ENCODE measurements at places on chromosomes 2 and 18.

GRCh38 chr2:84846741-84847142 is 34.1 kb downstream of the TRABD2A start:
- DNase-seq = no peak

GRCh38 chr2:44746856-44747615 is 194.5 kb upstream of the SIX3 start:
- DNase-seq = no peak

- no peak for DNase-seq
Observed at GRCh38 chr2:127528487-127528886, 2.2 kb upstream of the IWS1 start.

GRCh38 chr18:361941-362310 is 94.1 kb upstream of the THOC1 start:
- DNase-seq = no peak

DNA sequence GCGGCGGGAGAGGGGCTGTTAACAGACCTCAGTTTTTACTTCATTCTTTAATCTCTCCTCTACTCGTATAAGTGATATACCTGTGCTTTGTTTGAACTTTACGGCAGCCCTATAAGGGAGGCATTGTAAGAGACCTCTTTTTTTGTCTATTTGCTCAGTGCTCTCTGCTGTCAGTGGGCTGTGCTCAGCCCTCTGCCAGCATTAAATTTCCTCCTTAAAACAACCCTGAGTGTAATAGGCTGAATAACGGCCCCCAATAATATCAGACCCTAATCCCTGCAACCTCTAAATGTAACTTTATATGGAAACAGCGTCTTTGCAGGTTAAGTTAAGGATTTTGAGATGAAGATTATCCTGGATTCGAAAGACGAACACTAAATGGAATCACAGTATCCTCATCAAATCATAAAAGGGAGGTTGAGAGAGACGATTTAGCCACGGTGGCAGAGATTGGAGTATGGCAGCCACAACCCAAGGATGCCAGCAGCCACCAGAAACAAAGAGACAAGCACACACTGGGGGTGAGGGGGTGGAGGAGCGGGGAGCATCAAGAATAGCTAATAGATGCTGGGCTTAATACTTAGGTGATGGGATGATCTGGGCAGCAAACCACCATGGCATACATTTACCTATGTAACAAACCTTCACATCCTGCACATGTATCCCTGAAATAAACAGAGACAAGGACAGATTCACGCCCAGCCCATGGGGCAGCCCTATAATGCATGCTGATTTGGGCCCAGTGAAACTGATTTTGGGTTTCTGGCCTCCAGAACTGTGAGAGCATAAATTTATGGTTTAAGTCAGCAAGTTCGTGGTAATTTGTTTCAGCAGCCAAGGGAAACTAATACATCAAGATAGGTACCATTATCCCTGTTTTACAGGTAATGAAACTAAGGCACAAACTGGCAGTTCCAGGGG is 894 bp upstream of the FARSB start:
- DNase-seq = no peak

DNA sequence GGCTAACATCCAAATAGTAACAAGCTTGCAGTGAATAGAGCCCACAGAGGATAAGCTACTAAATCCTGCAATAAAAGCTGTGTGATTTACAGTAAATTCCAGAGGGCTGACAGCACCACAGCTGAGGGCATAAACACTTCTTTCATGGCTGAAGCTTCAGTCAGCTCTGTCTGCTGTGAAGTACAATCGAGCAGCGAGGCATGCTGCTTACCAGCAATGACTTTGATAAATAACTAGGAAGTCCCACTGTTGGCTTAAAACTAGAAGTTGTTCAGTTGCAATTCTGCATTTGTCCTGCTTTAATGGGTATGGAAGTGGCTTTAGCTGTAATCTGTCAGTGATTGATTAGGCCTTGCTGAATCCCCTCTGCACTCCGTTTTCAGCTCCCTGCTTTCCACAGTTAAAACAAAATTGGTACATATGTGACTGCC is 65.2 kb upstream of the FIGN start:
- no peak for DNase-seq

GRCh38 chr2:100321866-100322820 is at the start of gene LONRF2:
Gene LONRF2, minus strand, starts transcription at chr2:100322501. Its CDS starts 408 bp downstream, at chr2:100322093.
- DNase-seq = no peak

DNA sequence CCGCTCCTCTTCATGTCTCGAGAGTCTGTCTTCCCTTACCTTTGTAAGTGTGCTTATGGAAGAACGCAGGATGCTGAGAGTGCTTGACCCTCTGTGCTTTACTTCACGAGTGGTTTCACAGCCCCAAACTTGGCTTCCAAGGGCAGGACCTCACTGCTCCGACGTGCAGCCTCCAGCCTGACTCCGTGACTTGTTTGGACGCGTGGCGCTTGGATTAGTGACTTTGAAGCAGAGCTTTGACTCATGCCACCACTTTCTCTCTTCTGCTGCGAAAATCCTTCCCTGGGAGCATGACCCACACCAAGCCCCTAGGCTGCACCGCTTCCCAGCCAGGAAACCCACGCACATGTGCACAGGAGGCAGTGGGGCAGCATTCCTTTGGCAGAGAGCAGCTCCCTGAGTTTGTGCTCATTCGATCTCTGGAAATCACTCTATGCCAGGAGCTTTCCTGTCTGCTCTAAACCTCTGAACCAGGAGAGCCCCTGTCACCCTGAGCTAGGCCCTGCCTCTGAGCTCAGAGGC is 207.8 kb upstream of the HS6ST1 start:
- no peak for DNase-seq

GRCh38 chr2:105298017-105298416 is 31.5 kb downstream of the TGFBRAP1 start:
- DNase-seq = no peak

GRCh38 chr2:12168791-12169388 is 422.5 kb downstream of the LPIN1 start:
- no peak for DNase-seq

DNA sequence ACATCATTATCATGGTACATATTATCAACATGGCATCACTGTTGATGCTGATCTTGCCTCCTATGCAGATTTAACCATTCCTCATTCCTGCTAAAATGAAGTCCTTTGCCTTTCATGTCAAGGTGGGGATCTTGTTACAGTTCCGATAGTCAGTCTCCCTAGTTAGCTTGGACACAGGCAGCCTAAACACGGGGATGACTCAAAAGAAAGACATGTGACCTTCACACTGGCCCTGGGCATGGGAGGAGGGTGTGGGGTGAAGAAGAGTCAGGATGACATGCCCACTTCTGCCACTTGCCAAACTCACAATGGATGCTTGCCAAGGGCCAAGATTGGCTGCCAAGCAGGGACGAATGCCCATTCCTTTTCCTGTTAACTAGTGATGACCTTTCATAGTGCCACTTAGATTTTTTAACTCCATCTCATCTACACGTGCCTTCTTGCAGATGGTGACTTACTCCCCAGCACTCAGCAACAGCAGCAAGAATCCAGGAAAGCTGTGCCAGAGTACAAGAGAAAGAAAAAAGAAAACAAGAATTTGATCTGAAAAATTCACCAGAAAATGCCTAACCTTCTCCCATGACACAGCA is 13.9 kb upstream of the SLC1A4 start:
- no peak for DNase-seq

DNA sequence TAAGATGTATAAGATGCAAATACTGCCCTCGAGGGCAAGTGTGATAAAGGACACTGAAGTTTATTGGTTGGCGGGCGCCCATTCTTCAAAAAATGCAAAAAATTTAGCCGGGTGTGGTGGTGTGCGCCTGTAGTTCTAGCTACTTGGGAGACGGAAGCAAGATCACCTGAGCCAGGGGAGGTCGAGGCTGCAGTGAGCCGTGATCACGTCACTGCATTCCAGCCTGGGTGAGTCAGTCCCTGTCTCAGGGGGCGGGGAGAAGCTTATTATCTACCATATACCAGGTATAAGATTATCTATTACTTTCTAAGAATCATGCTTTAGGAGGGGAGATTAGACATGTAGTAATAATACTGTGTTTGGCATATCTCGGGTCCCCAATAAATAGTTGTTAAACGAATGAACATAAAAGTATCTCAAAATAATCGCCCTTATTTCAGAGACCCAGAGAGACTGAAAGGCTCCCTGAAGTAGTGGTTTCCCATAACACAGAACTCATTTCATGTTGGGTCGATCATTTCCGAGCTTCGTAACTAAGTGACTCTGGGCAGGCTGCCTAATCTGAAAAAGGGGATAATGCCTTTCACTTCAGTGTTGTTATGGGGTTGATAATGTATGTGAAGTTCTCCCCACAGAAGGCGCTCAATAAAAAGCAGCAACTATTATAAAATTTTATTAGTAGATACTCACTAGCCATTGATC is 1.2 kb upstream of the SELENOI start:
- DNase-seq = peak; percentile 26

DNA sequence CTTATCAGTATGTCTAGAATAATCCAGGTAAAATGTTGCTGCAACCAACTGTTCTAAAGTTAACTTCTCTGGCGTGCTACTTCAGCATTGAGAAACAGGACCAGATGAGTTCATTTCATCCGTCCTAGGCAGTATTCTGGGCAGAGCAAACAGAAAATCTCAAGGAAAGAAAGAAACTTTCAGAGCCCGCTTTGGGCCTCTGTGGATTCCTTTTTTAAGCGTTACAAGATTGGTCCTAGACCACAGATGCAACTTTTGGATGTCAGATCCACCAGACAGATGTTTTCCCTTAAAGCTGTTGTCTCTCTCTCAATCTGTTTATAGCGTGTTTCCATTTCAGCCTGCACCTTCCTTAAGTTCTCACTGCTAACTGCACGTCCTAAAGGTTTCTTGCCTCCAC is 75.0 kb downstream of the BCL2 start:
- no peak for DNase-seq

- no peak for DNase-seq
Observed at GRCh38 chr2:73995810-73996209, 11.1 kb downstream of the TET3 start.

DNA sequence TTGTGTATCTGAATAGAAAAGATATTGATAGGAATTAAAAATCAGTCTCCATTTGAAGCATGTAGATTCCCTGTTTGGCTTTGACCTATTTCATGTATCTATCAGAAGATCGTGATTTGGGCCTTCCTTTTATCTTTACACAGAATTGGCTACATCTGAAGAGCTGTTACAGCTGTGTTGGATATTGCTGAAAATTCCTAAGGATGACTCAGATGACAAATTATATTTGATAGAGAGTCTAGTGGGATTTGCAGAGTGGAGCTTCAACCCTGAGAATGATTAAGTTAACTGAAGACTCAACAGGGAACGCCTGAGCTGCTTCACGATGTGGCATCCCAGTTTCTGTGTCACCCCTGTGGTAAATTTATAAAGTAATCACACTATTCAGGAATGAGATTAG is 4.9 kb upstream of the COL3A1 start:
- no peak for DNase-seq

GRCh38 chr2:3277050-3277747 is 100.4 kb downstream of the EIPR1 start:
- no peak for DNase-seq
